Gastrocnemius medialis (tissue), 4 donors: ENCODE measurements at places on chromosomes 3 and 15. TPM values are rescaled to one million over a fixed set of nuclear protein-coding genes. Genes with fewer than 3 reads are reported as not detected.

DNA sequence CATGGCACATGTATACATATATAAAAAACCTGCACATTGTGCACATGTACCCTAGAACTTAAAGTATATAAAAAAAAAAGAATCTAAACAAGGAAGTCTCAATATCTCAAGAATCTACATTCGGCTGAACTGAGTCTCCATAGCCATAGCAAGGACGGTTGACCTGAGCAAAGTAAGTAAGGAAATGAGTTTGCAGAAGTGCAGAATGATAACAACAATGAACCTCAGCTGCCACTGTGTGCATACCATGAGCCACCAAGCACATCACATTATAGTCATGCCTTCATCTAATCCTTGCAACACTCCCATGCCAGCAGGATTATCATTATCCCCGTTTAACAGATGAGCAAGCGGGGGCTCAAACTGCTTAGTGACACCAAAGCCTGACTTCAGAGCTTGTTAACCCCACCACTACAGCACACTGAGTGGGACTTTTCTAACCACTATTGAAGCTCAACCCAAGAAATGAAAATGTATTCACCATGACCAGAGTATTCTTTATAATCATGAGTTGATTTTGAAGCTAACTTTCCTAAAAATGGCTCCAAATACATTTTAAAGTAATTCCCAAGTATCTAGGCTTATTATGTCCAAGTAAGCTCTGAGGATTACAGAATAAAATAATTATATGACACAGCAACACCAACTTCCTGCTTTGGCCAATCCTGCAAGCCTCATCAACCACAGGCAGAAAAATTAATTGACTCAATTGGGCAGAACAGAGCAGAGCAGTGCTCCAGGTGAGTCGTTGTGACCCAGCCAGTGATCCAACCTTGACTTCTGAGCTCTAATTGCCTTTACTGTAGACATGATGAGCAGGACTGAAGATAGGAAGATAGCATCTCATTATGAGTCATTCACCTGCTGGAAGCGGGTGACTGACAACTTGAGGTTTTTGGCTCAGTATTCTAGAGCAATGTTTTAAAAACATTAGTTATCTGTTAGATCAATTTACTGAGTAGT lies 47.3 kb upstream of the IL12A start:
- no peaks in the 10 kb centered on the region for H3K36me3 ChIP-seq
- H3K27me3 ChIP-seq: no peaks in the 10 kb centered on the region
- H3K27ac ChIP-seq: no peak overlapping the region
- H3K4me3 ChIP-seq: no peak overlapping the region
- no peak for DNase-seq

- H3K27me3 ChIP-seq: peaks cover 97% of the 10 kb centered on the region
- no peaks in the 10 kb centered on the region for H3K36me3 ChIP-seq
- no peak overlapping the region for H3K27ac ChIP-seq
- no peak for DNase-seq
Measured at GRCh38 chr15:59997070-59997701, 6.9 kb upstream of the FOXB1 start.

PLS1 gene
- total RNA-seq: 5.4 TPM

GRCh38 chr3:144544871-144545270 lies 573.2 kb downstream of the DIPK2A start:
- H3K36me3 ChIP-seq: no peaks in the 10 kb centered on the region
- H3K4me3 ChIP-seq: no peak overlapping the region
- H3K27me3 ChIP-seq: no peaks in the 10 kb centered on the region
- no peak overlapping the region for H3K27ac ChIP-seq

ACSBG1 gene
- not detected for total RNA-seq

SLC6A20 gene
- 0.49 TPM for total RNA-seq

TMEM87A gene
- total RNA-seq: 67.6 TPM

ZDHHC23 gene
- total RNA-seq: 3.5 TPM

GRCh38 chr3:57826245-57826951 lies 70.3 kb downstream of the SLMAP start:
- no peak for DNase-seq
- no peaks in the 10 kb centered on the region for H3K27me3 ChIP-seq
- H3K36me3 ChIP-seq: no peaks in the 10 kb centered on the region
- peaks cover 74% of the 10 kb centered on the region for H3K4me1 ChIP-seq
- H3K27ac ChIP-seq: no peak overlapping the region

COL6A5 gene
- not detected for total RNA-seq

- H3K27me3 ChIP-seq: no peaks in the 10 kb centered on the region
- peak; percentile 27 for DNase-seq
- no peak overlapping the region for H3K4me3 ChIP-seq
- H3K27ac ChIP-seq: no peak overlapping the region
Measured at GRCh38 chr15:70348581-70349344, 251.0 kb upstream of the TLE3 start.

CKMT1A gene
- not detected for total RNA-seq

LRRC31 gene
- total RNA-seq: 0.42 TPM

- H3K4me3 ChIP-seq: no peak overlapping the region
- no peak for DNase-seq
- no peaks in the 10 kb centered on the region for H3K36me3 ChIP-seq
- H3K27ac ChIP-seq: no peak overlapping the region
Measured at GRCh38 chr3:141646760-141647561, 91.1 kb upstream of the RNF7 start.

DNA sequence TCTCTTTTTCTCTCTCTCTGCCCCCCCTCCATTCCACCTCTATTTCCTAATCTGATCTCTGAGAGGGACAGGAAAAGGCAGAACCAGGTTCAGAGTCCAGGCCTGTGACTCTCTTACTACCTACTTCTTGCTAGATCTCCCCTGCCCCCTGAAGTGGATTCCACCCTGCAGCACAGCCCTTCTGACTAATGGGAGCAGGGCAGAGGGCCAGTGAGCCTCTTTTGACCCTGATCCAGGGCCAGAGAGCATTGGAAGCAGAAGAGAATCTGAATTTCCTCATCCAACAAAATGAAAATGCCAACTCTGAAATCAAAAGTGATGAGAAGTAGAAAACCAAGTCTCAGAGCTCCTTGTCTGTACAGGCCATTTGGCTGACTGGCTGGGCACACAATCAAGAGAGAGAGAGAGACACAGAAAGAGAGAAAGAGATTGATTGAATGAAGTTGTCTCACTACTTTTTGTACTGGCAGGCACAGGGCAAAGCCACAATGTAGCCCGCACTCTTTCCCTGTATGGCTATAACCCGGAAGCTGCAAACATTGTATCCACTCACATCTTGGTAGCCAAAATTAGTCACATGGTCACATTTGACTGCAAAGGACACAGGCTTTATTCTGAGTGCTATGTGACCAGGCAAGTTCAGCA lies 31.6 kb upstream of the GLCE start:
- DNase-seq: peak; percentile 50
- no peaks in the 10 kb centered on the region for H3K27me3 ChIP-seq
- H3K4me1 ChIP-seq: no peaks in the 10 kb centered on the region
- no peaks in the 10 kb centered on the region for H3K36me3 ChIP-seq
- no peak overlapping the region for H3K4me3 ChIP-seq

TICRR gene
- total RNA-seq: not detected

GRCh38 chr3:150384296-150385212 lies 23.5 kb upstream of the TSC22D2 start:
- H3K27me3 ChIP-seq: no peaks in the 10 kb centered on the region
- DNase-seq: no peak
- no peaks in the 10 kb centered on the region for H3K4me1 ChIP-seq
- H3K4me3 ChIP-seq: no peak overlapping the region

RTP4 gene
- total RNA-seq: 0.87 TPM

GRCh38 chr15:55372701-55373440 lies 35.3 kb downstream of the CCPG1 start:
- H3K4me1 ChIP-seq: peaks cover 16% of the 10 kb centered on the region
- no peak overlapping the region for H3K4me3 ChIP-seq
- no peaks in the 10 kb centered on the region for H3K27me3 ChIP-seq

ASTE1 gene
- total RNA-seq: 1.2 TPM

- peaks cover 35% of the 10 kb centered on the region for H3K4me1 ChIP-seq
- peak; percentile 61 for DNase-seq
- H3K36me3 ChIP-seq: no peaks in the 10 kb centered on the region
- H3K27me3 ChIP-seq: no peaks in the 10 kb centered on the region
- peak overlapping the region; percentile 89 for H3K27ac ChIP-seq
Measured at GRCh38 chr3:124780356-124780755, 50.1 kb downstream of the UMPS start.

DNA sequence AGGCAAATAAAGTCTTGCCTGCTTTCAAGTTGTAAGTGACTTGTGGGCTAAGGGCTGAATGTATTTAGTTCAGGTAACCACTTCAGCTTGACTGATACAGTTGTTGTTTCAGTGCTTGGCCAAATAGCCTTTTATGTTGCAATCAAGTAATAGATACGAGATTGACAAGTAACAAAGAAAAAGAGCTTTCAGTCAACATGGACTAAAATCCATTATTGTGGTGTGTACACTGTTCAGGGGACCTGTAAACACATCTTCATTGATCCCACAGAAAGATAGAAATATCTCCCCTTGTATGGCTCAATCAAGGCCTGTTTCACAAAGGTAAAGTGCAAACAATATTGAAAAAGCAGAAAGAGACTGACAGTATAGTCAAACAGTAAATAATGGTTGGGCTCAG lies 224.8 kb upstream of the TMCO5A start:
- no peaks in the 10 kb centered on the region for H3K27me3 ChIP-seq
- H3K4me1 ChIP-seq: no peaks in the 10 kb centered on the region
- no peak for DNase-seq
- no peaks in the 10 kb centered on the region for H3K36me3 ChIP-seq
- H3K4me3 ChIP-seq: no peak overlapping the region

CISH gene
- total RNA-seq: 50.5 TPM

- no peaks in the 10 kb centered on the region for H3K36me3 ChIP-seq
- no peaks in the 10 kb centered on the region for H3K27me3 ChIP-seq
- no peak overlapping the region for H3K4me3 ChIP-seq
- no peak for DNase-seq
- no peaks in the 10 kb centered on the region for H3K4me1 ChIP-seq
Measured at GRCh38 chr3:168001244-168001643, 94.5 kb downstream of the GOLIM4 start.

ARHGAP11A gene
- 0.98 TPM for total RNA-seq

SPATA12 gene
- not detected for total RNA-seq

ITPKA gene
- 0.75 TPM for total RNA-seq

DNA sequence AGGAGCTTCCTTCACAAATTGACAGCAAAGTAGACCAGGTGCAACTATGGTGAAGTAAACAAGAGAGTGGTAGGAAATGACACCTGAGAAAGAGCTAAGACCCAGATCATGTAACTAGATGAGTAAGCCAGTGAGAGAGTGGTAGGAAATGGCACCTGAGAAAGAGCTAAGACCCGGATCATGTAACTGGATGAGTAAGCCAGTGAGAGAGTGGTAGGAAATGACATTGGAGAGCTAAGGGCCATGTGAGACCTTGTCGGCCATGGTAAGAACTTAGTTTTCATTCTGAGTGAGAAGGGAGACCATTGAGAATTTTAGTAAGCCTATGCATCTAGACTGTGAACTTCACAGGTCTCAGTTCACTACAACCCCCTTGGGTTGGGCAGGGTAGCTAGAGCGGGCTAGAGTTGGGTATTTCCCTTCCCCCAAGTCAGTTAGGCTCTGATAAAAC lies 5.4 kb upstream of the SENP7 start:
- no peaks in the 10 kb centered on the region for H3K36me3 ChIP-seq
- no peak for DNase-seq
- H3K27ac ChIP-seq: no peak overlapping the region

RBP2 gene
- total RNA-seq: not detected

GRCh38 chr3:178078953-178079352 lies 457.3 kb upstream of the KCNMB2 start:
- DNase-seq: no peak
- no peak overlapping the region for H3K4me3 ChIP-seq
- H3K27ac ChIP-seq: no peak overlapping the region

- no peak overlapping the region for H3K4me3 ChIP-seq
- no peaks in the 10 kb centered on the region for H3K27me3 ChIP-seq
- no peak overlapping the region for H3K27ac ChIP-seq
- no peak for DNase-seq
- H3K4me1 ChIP-seq: no peaks in the 10 kb centered on the region
Measured at GRCh38 chr3:111653766-111654165, 58.6 kb upstream of the ZBED2 start.

- DNase-seq: no peak
- H3K4me1 ChIP-seq: peaks cover 20% of the 10 kb centered on the region
- H3K27ac ChIP-seq: no peak overlapping the region
- H3K27me3 ChIP-seq: no peaks in the 10 kb centered on the region
- H3K4me3 ChIP-seq: no peak overlapping the region
Measured at GRCh38 chr15:60656885-60657284, 177.9 kb upstream of the ICE2 start.

THRB gene
- 25.3 TPM for total RNA-seq

FBXO40 gene
- total RNA-seq: 36.8 TPM

PCOLCE2 gene
- 2.5 TPM for total RNA-seq

KIF15 gene
- total RNA-seq: 0.47 TPM

ACAN gene
- 1.7 TPM for total RNA-seq

AGBL1 gene
- total RNA-seq: 18.5 TPM

DNA sequence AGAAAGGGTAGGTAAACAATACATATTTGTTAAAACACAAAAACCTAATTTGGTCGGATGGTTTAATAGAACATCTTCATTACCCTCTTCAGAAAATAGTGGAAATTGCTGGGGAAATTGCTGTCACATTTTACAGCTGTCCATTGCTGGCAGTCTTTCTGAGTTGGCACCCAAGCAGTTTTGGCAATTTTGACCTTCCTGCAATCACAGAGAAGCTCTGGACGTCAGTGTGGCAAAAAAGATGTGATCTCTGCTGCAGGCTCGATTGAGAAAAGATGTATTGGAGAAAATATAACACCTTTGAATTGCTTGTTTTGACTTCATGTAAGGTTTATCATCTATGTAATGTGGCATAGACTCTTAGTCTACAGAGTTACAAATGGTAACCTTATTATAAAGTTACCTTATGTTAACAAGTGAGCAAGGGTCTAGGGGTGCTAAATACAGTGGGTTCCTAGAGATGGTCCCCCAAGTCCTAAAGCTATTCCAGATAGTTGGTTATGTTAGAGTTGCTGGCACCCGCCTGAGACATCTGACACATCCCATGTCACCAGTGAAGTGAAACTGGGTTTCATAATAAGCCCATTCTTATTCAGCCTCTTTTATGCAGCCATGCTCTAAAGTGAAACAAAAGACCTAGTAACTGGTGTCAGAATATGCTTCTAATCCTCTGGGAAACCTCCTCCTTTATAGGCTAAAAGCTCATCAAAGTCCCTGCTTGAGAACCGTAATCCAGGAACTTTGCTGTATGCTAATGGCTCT lies 14.0 kb downstream of the UBE2E1 start:
- peak overlapping the region; percentile 4 for H3K27ac ChIP-seq
- H3K36me3 ChIP-seq: no peaks in the 10 kb centered on the region
- no peak for DNase-seq
- H3K27me3 ChIP-seq: no peaks in the 10 kb centered on the region

- H3K4me3 ChIP-seq: no peak overlapping the region
- H3K27me3 ChIP-seq: no peaks in the 10 kb centered on the region
- peak; percentile 12 for DNase-seq
- H3K27ac ChIP-seq: no peak overlapping the region
- no peaks in the 10 kb centered on the region for H3K36me3 ChIP-seq
- peaks cover 12% of the 10 kb centered on the region for H3K4me1 ChIP-seq
Measured at GRCh38 chr3:28726840-28727239, 378.2 kb upstream of the AZI2 start.

- H3K27ac ChIP-seq: no peak overlapping the region
- H3K4me1 ChIP-seq: peaks cover 16% of the 10 kb centered on the region
- H3K36me3 ChIP-seq: no peaks in the 10 kb centered on the region
- no peak for DNase-seq
Measured at GRCh38 chr3:37926611-37927010, 64.0 kb upstream of the VILL start.

GRCh38 chr15:57591822-57592367 lies at the start of gene MYZAP:
MYZAP (plus strand) TSS chr15:57591904; CDS start chr15:57592035, 131 bp downstream.
- H3K27ac ChIP-seq: peak within 1 kb of the TSS; percentile 54
- peaks cover 17% of the 10 kb centered on the region for H3K4me1 ChIP-seq
- no peaks in the 10 kb centered on the region for H3K27me3 ChIP-seq
- H3K36me3 ChIP-seq: no peaks in the 10 kb centered on the region
- H3K4me3 ChIP-seq: peak within 1 kb of the TSS; percentile 54

NANOGP8 gene
- total RNA-seq: not detected
